ENCODE measurements at places on chromosomes 4 and X.

GRCh38 chrX:118347131-118347530, 1.2 kb downstream of the WDR44 start:
- DNase-seq: no peak

- no peak for DNase-seq
Measured at GRCh38 chr4:3745886-3746656, 20.1 kb upstream of the ADRA2C start.

GRCh38 chr4:153295131-153295755, 49.2 kb upstream of the MND1 start:
- no peak for DNase-seq

- no peak for DNase-seq
Measured at GRCh38 chr4:87410157-87410556, 12.2 kb upstream of the NUDT9 start.

- no peak for DNase-seq
Measured at GRCh38 chr4:108052558-108053120, 63.0 kb downstream of the HADH start.

DNA sequence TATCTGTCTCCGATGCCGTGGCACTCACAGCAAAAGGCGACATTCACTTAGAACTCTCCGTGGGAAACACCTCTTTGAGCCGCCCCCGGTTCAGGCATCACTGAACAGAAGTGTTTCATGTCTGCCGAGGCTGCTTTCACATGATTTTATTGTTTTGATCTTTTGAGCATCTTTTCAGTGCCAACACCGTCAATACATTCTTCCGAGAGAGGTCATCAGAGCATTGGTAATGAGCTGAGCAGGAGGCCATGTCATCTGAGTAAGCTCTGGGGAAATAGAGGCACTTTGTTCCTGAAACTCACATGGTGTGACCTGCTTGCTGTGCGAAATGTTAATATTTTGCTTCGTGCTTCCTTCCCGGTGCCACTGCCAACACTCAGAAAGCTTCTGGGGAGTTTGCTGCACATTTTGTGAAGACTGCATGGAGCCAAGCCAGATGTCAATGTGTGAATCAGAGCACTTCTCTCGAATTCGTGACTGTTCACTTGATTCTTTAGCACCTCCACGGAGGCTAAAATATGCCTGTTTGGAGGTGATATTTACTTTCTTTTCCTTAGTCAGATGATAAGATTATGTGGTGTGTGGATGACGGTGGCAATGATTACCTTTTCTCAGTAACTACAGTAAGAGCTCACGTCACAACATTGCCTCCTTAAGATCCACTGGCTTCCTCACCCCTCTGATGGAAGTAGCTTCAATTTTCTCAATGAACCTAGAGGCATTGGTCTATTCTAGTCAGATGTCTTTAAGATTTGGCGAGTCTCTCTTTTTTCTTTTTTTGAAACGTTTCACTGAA, 222.3 kb upstream of the HS3ST1 start:
- no peak for DNase-seq

DNA sequence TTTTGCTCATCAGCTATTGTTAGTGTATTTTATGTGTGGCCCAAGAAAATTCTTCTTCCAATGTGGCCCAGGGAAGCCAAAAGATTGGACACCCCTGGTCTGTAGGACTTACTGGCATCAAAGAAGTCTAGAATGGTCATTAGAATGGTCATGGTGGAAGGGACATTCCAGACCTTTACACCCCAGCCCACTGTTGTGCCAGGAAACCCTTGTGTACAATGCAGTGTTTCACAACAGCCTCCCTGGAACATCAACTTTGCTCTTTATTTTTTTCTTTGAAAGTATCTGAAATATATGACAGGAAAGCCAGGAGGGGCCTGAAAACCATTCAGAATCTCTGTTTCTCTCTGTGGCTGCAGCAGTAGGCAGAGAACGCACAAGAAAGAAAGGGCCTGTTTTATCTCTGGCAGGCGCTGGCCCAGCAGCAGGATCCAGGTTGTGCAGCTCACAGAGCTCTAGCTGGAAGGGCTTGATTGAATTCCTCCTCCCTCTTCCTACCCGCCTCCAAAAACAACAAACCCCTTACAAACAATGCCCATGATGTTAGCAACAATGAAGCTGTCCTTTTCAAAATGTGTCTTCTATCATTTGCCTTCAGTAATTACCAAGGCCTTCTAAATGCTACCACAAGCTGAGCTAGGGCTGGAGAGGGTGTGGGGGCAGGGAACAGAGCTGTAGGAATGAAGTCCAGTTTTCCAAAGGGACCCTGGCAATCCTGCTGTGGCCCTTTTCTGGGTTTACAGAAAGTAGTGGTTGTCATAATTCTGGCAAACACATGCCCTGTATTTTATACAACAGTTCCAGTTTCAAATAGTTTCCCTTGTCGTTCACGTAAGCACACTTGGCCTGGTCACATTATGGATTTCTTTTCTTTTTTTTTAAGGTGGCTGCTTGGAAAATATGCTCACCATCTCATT, 32.3 kb upstream of the TFDP3 start:
- DNase-seq: no peak

- no peak for DNase-seq
Measured at GRCh38 chr4:160372390-160372789, 1269.5 kb downstream of the RAPGEF2 start.

DNA sequence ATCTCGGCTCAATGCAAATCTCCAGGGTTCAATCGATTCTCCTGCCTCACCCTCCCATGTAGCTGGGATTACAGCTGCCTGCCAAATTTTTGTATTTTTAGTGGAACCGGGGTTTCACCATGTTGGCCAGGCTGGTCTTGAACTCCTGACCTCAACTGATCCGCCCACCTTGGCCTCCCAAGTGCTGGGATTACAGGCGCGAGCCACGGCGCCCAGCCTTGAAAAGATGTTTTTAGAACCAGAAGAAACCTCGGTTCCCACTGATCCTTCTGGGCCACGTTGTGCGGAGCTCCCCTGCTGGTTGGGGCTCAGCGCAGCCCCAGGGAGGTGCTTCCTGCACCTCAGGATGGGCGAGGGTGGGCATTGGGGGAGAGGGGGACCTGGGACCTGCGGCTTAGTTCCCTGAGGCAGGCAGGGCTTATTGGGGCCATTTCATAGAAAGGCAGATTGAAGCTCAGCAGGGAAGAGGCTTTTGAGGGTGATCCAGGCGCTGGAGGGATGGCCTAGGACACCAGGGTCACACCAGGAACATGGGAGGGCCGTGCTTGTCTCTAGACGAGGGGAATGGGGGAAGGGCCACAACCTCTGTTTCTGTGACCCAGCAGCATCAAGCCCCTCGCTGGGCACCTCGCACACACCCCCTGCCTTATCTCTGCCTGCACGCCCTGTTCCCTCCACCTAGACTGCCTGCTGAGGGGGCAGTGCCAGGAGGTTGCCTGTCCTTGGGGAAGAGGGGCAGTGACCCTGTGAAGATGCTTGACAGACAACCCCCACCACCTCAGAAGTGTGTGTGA, 6.3 kb upstream of the ADD1 start:
- no peak for DNase-seq

- no peak for DNase-seq
Measured at GRCh38 chr4:161655148-161655547, 508.7 kb downstream of the FSTL5 start.

DNA sequence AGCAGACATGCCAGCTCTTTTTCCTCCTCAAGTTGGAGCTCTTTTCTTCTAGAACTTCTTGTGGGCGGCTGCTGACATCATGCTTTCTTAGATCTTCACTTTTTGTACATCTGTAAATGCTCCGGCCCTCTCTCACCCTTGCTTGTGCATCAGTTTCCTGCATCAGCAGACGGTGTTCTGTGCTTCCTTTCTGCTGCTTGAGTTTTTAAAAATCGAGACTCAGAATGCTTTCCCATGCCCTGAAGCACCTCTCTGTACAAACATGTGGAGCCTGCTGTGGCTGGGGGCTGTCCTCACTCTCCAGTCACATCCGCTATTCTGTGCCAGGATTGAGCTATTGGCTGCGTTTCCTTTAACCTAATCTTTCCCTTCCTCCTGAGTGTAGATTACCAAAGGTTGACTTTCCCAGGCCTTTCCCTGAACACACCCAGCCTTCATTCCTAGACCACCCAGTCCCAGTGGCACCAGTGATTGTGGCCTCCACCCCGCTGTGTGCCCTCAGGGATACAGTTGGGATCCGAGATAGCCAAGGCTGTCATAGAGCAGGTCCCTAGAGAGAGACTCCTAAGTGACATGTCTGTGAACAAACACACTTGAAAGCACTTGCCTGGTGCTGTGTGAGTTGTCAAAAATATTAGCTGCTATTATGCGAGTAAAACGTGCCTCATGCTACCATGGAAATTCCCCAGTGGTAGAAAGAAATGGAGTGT, 41.9 kb downstream of the TNIP2 start:
- peak; percentile 24 for DNase-seq

GRCh38 chr4:78542373-78542772, 9.2 kb upstream of the ANXA3 start:
- no peak for DNase-seq

DNA sequence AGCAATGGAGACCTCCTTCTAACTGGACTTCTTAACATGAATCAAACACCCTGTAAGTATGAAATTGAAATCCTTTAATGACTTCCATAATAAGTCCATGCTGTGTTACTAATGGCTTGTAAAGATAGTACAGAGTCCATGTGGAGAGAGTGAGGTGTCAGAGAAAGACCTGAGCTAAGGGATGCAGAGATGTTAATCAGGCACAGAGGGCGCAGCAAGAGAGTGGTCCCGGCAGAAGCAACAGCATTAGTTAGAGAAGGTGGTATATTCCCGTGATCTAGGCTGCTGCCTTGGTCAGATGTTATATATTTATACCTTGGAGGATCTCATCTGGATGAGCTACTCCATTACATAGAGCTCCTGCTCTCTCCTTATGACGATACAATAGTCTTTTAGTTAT, 295.3 kb downstream of the LDB2 start:
- DNase-seq: no peak

- DNase-seq: no peak
Measured at GRCh38 chrX:99078301-99078700, 1331.8 kb downstream of the PCDH19 start.

DNA sequence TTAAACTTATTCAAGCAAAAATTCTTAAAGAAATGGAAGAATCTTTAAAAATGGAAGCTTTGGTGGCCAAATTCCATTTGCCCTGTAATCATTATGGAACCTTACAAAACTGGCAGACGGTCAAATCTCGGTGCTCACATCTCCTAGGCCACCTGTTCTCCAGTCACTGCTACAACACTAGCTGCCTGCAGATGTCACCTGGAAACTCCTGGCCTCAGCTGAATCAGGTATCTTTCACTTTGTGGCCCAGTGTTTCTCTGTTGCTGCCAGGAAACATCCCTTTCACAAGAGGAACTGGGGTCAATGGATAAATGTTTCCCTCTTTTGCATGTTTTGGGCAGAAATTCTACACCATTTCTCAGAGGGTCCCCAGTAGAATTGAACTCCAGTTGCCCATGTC, 4.2 kb upstream of the CXCL3 start:
- DNase-seq: no peak

GRCh38 chr4:30959781-30960485, 239.8 kb downstream of the PCDH7 start:
- no peak for DNase-seq

- DNase-seq: peak; percentile 15
Measured at GRCh38 chr4:81405900-81406401, 65.8 kb downstream of the RASGEF1B start.

GRCh38 chr4:181693517-181693916, 549.7 kb upstream of the TENM3 start:
- no peak for DNase-seq

- peak; percentile 12 for DNase-seq
Measured at GRCh38 chr4:76950052-76950955, 752 bp downstream of the SEPTIN11 start.

DNA sequence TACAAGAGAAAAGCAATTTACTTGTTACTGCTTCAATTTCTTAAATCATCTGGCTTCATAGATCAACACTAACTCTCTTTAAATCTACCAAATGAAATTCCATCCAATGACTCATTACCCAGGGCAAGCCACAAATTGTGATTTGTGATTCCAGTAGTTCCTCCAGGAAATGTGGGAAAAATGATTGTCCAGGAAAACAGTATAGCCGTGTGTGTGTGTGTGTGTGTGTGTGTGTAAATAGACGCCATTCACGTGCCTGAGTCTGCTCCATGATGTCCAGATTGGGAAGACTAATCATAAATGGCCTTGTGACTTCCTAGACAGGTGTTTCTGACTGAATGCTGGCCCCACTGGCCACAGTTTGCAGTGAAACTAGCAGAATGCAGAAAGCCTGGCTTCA, 121.3 kb downstream of the HS6ST2 start:
- DNase-seq: no peak

GRCh38 chr4:154073107-154073822, 284.4 kb upstream of the SFRP2 start:
- DNase-seq: no peak

GRCh38 chr4:40587826-40588225, 41.8 kb downstream of the RBM47 start:
- DNase-seq: no peak

DNA sequence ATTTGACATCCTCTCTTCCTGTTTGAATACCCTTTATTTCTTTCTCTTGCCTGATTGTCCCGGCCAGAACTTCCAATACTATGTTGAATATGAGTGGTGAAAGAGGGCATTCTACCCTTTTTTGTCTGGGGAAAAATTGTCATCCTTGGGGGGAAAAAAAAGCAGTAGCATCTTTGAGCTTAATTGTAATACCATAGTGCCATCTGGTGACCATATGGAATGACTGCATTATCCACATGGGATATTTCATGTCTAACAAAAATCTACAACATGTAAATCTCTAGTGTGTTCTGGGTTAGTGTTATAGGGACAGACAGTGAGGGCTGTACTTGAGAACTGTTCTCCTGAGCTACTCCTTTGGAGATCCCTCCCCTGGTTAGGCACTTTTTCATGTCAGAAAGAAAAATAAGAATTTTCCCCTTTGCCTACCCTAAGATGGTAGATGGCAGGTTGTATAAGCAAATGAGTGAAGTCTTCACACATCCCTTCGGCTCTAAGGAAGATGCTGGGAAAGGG, 26.0 kb downstream of the CAPN6 start:
- no peak for DNase-seq

DNA sequence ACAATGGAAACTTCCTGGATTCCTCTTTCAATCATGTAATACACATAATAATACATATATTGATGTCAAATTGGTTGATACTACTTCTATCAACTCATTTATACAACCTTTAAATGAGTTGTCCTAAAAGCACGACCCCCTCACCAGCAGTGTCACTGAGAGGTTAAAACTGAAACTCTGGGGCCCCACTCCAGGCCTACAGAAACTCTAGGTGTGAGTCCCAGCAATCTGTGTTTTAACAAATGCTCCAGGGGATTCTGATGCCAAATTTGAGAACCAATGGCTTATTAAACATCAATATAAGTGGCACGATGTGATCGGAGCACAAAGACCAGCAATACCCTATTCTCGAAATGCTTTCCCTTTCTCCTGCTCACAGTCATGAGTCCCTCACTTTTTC, 47.9 kb downstream of the ATP8A1 start:
- no peak for DNase-seq
